ENCODE measurements at places on chromosomes 1 and 21. TPM values are rescaled to one million over a fixed set of nuclear protein-coding genes. Genes with fewer than 3 reads are reported as not detected.

- DNase-seq, result no peak
Observed at GRCh38 chr1:44775930-44776729, 790 bp downstream of the RPS8 start.

- no peak for DNase-seq
Observed at GRCh38 chr1:207015791-207016190, 16.8 kb downstream of the C1orf116 start.

DNA sequence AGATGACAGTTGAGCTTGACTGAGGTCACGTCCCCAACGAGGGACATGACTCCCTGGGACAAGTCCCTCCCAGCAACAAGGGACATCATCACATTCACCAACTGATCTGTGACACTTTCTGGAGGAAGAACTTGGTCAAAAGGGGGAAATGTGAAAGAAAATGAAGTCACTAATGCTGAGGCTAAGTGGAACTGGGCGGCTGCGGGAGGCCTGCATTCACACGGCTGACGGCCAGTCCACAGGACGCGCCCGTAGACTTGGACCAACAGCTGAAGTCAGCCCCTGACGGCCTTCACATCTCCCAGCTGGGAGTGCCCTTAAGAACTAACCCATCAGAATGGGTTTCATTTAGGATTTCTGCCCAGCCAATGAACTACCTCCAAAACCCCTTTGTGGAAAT is 26.6 kb downstream of the POFUT2 start:
- DNase-seq, result no peak

DNA sequence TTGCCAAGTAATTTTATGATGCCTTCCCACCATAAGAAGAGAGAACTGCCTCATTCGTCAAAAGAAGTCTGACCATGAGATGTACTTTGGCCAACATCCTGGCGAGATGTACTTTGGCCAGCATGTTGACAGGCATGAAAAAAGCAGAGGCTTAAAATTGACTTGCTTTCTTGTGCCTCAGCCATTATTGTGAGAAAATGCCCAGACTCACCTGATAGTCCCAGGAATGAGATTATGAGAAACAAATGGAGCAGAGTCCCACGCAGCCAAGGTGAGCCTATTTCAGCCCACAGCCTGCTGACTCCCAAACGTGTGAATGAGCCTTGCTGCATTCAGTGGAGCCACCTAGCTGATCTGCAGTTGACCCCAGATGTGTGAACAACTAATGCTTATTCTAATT is 43.5 kb upstream of the ZNF644 start:
- DNase-seq, result no peak

Gene FRRS1
- total RNA-seq, result 31.3 TPM

- DNase-seq, result no peak
Observed at GRCh38 chr21:35063428-35064172, 14.5 kb upstream of the RUNX1 start.

DNA sequence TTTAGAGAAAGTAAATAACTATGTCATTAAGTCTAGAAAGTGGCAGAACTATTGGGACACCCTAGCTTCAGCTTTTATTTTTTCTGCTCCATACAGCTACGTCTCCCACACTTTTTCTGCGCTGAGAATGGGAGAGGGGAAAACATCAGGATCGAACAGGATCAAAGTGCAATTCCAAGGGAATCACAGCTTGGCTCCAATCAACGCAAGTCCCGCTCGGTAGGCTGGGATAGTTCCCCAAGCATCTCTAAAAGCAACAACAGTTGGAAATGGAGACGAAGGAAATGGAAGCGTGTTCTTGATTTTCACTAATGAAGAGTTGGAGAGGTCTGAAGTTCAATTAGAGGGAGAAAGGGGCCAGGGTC is 536 bp downstream of the HMGCL start:
- no peak for DNase-seq

Gene RHBG
- total RNA-seq, result 2.1 TPM

Gene CFAP74
- 0.49 TPM for total RNA-seq
